ENCODE measurements at places on chromosomes 2 and 18.

DNA sequence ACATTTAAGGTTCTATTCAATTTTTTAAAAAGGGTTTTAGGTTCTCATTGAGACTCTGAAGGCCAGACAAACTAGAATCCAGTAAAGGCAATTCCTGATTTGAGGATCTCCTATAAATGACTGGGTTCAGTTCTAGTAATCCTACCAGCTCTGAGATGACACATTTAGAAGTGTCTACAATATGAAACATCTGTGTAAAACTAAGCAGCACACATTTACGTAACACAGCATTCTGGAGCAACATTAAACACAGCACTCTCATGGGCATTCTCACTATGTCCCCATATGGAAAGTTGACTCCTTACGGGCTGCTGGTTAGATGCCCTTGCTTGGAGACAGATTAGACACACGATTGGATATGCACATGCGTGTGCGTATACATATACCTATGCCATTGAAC is 114.4 kb downstream of the ZNF385B start:
- DNase-seq = no peak

DNA sequence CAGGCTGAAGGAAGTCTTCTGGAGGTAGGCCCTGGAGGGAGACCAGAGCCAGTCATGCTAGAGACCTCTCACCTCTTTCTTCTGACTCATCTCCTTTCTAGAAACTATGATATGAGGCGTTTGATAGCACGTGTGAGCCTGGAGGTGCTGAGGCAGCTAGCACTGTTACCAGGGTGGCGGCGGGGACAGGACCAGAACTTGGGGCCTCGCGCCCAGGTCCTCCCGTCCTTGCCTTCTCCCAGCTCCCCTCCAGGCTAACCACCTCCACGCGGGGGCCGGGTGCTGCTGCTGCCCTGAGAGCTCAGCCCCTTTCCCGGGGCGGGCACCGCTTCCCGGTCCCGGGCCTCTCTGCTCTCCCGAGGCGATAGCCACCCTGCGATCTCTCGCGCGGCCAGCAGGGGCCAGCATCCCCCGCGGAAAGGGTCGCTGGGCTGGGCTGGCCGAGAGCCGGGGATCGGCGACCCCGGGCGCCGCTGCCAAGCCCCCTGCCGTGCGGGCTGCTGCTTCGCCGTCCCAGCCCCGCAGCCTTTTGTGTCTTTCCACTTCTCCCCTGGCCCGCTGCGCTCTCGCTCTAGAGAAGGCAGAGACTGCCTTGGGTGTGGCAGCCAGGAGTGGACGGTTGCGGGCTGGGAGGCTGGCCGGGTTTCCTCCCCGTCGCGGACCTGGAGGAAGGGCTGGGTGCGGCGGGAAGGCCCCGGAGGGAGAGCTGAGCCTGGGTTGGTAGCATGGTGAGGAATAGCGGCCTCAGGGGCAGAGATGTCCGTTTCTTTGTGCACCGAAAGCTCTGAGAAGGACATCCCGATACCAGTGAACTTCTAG is 49.1 kb downstream of the TMEM17 start:
- no peak for DNase-seq

- no peak for DNase-seq
Measured at GRCh38 chr2:46163098-46163430, 134.1 kb upstream of the EPAS1 start.

- DNase-seq = no peak
Measured at GRCh38 chr18:49185623-49186022, 234.9 kb upstream of the SMAD7 start.

- DNase-seq = no peak
Measured at GRCh38 chr2:233404222-233404621, 49.9 kb downstream of the DGKD start.

- DNase-seq = no peak
Measured at GRCh38 chr18:59633961-59634485, 63.2 kb downstream of the CCBE1 start.

DNA sequence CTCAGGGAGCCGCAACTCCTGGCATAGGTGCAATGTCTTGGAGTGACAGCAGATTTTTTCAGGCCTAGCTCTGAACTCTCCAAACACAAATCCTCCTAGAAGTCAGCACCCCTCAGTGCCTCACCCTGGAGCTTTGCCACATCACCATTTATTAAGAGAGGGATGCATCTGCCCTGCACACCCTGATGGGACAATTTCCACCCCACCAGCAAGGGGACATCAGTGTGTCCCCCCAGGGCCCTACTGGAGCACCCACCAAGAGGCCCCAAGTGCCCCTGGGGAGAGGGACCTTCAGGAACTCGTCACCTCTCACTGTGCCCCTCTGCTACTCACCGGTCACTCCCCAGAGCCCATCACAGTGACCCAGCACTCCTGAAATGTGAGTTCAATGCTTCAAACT is 144.7 kb downstream of the NDUFA10 start:
- no peak for DNase-seq

DNA sequence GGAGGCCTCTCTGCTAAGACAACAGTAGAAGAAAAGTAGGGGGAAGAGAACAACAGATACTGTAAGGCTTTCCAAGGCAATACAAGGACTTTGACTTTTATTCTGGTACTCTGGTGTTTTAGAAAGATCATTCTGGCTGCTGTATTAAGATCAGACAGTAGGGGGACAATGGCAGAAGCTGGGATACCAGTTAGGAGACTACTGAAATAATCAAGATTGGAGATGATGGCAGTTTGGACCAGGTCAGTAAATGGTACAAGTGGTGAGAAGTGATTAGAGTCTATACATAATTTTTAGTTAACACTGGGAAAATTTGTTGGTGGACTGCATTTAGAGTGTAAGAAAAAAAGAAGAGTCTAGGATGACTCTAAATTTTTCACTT is 139.7 kb downstream of the ROCK1 start:
- no peak for DNase-seq

GRCh38 chr2:152655880-152656279 is 61.4 kb downstream of the PRPF40A start:
- DNase-seq = no peak

DNA sequence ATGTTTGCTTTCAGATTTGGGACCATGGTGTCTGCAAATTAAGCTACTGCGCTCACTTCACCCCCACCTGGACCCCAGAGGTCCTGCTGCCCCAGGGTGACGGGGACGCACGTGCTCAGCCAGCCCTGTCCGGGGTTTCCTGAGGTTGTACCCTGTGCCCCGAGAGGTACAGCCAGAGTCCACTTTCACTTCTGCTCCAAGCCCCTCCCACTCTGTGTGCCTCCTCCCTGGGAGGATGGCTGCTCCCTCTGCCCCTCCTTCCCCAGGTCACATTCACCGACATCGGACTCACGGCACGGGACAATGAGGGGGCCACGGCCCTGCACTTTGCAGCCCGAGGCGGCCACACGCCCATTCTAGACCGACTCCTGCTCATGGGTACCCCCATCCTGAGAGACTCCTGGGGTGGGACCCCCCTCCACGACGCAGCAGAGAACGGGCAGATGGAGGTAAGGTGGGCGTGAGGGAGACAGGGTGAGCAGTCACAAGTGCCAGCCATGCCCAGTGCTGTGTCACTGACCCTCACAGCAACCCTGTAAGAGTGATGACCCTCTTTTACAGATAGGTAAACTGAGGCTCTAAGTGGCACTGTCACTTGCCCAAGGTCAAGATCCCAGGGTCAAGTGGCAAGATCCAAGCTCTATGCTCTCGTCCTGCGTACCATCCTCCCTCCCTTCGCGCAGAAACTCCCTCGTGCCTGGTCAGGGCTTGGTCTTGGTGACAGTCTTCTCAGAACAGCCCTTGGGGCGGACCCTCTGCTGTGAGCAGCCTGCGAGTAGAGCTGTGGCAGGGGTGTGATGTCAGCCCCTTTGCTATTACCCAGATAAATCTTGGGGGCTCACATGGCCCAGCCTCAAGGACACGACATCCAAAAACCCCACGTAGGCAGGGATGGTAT is 7.6 kb downstream of the ESPNL start:
- DNase-seq = no peak

- no peak for DNase-seq
Measured at GRCh38 chr2:212136216-212136795, 402.3 kb downstream of the ERBB4 start.

GRCh38 chr2:55153584-55154299 is 78.4 kb downstream of the CLHC1 start:
- no peak for DNase-seq

DNA sequence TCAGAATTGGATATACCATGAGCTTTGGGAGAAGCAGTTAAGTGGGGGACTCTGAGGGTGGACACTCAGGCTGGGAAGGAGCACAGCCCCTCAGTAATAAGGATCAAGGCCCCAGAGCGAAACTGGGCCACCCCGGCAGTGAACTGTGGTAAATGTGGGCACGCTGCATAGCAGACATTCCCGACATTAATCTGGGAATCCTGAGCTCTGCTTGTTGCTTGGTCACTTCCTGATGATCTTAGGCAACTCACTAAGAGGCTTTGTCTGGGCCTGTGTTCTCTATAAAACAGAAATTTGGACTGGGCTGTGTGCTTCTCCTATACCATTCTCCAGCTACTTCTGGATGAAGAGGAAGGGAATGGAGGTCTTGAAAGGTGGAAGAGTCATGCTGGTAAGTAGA is 4.8 kb downstream of the TGFBRAP1 start:
- DNase-seq = peak; percentile 92
